ENCODE measurements at places on chromosomes 7 and 10.

- no peak for DNase-seq
Observed at GRCh38 chr10:25076506-25077177, 60.2 kb downstream of the THNSL1 start.

DNA sequence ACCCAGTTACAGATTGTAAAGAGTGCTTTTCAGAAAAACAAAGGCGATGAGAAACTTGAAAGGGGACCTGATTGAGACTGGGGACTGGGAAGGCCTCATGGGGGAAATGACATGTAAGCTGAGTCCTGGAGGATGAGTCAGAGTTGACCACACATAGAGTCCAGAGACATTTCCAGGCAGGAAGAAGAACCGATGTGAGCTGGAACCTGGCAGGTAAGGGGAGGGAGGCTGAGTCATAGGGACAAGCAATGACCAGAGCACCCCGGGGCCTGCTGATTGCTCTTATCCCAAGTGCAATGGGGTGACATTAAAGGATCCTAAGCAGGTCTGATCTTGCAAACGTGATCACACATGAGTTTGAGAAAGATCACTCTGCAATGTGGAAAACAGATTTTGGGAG, 11.7 kb downstream of the TLL2 start:
- no peak for DNase-seq

DNA sequence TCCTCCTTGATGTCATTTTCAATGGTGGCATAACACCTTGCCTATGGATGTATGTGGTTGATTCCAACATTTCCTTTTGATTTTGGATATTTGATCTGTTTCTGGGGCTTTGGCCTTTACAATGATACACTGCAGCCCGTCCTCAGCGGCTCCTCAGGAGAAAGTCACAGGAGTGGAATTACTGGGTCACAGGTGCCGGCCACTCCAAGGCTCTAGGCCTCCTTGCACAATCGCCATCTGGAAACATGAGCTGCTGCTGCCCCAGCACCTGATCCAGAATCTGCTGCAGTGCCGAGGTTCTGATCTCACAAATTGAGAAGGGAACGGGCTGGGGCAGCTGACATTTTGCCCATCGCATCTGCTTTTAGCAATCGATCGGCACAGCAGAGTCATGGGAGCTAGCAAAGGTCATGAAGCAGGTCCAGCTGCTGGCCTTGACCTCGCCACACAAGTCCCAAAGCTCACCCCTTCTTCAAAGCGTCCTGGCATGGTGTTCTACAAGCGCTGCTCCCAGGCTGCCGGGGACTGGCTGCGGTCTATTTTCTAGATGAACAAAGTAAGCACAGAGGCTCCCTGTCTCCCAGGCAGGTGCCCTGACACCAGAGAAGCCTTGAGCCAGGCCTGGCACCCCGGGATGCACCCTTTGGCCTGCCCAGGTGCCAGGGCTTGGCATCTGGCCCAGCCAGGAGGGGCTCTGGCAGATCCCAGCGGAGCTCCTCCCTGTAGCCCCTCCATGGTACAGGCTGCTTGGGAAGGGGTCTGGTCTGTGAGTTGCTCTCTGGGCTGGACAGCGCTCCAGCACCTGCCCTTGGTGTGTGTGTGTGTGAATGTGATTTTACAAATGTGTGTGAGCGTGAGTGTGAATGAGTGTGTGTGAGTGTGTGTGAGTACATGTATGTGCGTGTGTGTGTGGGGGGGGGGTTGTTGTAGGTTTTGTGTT, 201.8 kb downstream of the GLRX3 start:
- no peak for DNase-seq

- DNase-seq = no peak
Observed at GRCh38 chr10:14625765-14626525, 148.8 kb downstream of the FAM107B start.

GRCh38 chr10:26665080-26666048, 32.1 kb upstream of the PDSS1 start:
- no peak for DNase-seq

DNA sequence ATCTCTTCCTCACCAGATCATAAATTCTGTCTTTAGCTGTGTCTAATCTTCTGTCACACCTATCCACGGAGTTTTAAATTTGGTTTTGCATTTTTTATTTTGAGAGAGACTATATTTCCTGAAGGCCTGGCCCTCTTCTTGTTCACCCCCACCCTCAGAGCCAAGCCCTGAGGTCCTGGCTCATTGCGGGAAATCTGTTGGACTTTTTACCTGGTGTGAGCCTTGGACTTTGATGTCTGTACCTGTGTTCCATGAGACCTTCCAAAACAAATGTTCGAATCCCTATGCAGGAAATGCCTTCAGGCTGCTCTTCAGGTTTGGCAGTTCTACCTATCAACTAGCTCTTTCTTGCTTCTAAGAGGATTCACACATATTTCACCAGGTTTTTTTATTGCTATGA, 175.2 kb upstream of the GRB10 start:
- DNase-seq = no peak

GRCh38 chr7:134780166-134780828, 863 bp downstream of the CALD1 start:
- DNase-seq = no peak

- DNase-seq = no peak
Observed at GRCh38 chr10:66218289-66218688, 707.5 kb upstream of the LRRTM3 start.

- DNase-seq = peak; percentile 11
Observed at GRCh38 chr7:123823898-123824753, 20.8 kb upstream of the HYAL4 start.

- DNase-seq = no peak
Observed at GRCh38 chr7:131238347-131238931, 89.2 kb upstream of the MKLN1 start.

- no peak for DNase-seq
Observed at GRCh38 chr10:44993226-44993921, 7.3 kb upstream of the ZNF22 start.

DNA sequence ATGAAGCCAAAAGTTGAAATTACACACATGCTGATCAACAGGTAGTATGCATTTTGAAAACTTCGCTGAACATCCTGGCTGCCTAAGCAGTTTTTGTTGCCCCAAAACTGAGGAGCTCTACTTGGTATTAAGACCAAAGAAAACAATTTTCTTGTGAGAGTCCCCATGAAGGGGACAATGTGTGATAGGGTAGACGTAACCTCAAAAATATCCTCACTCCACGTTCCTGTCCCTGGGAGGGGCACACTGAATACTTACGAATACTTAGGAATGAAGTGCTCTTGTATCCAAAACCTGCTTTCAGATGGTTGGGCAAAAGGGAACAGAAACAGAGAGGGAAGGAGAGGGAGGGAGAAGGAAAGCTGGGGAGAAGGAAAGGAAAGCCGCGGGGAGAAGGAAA, 24.7 kb downstream of the CCDC6 start:
- no peak for DNase-seq

GRCh38 chr7:151062399-151063211, 3.2 kb downstream of the SLC4A2 start:
- no peak for DNase-seq

DNA sequence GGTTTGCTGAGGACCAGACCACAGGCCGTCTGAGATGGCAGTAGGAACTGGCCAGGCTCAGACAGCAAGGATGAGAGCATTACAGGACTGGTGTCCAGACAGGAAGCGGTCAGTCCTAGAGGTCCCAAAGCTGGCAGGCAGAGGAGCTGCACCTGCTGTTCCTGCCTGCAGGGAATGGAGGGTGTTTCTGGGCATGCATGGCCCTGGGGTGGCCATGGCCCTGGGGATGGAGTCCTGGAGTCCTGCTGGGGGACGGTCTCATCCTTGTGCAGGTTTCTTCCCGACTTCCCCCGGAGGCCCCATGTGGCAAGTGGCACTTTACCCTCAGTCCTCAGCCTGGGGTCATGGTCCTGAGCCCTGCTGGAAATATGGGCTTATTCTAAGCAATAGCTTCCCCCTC, 274.9 kb upstream of the ADARB2 start:
- DNase-seq = no peak

DNA sequence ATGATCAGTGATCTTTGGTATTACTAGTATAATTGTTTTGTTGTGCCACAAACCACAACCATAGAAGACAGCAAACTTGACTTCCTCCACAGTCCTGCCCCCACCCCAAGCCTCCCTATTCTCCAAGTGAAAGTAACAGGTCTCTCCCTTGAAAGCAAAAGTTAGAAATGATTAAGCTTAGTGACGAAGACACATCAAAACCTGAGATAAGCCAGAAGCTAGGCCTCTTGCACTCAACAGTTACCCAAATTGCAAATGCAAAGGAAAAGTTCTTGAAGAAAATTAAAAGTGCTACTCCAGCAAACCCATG, 7.5 kb downstream of the SAR1A start:
- peak; percentile 42 for DNase-seq

- DNase-seq = peak; percentile 98
Observed at GRCh38 chr7:151226875-151227782, at the start of gene ABCF2. Gene ABCF2 (minus strand): TSS chr7:151227205. CDS start chr7:151226458, 747 bp downstream.

DNA sequence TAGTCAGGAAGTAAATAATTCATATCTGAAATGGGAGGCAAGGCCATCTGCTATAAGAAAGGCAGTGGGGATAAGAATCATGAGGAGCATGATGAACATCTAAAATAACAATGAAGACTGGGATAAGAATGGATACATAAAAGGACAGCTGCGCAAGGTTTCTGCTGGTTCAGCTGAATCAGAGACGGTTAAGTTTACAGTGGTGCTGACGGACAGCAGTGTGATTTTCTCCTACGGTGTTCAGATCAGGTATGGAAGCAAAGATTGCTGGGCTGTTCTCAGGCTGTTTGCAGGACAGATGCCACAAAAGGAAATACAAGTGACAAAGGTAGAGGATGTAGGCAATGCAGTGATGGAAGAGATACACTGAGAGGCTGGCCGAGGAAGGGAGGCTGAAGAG, 8.4 kb downstream of the CYCS start:
- no peak for DNase-seq

DNA sequence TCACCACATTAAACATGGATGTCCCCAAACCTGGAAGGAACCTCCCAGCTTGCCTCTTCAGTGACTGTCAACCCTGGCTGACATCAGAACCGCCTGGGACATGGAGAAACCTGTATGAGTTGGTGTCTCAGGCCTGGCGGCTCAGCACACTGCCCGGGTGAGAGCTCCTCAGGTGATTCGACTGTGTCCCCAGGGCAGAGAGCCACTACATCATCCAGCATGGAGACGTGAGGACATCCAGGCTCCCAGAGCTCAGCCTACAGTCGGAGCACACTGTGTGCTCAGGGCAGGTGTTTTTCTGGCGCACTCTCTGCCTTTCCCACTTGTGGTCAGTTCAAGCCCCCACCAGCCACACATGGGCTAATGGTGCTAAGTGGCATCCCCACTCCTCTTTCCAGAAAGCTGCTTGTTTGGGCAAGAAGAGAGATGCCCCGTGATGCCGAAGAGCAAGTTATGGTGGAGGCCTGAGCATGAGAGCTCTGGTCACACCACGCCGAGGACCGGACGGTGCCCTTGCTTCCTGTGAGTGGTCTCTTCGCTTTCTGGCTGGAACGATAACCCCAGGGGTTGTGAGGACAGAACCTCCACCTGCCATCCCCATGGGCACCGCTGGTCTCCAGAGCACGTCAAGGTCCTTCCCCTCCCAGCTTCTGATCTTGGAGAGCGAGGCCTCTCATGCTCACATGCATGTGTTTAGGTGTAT, 38.5 kb downstream of the AMZ1 start:
- no peak for DNase-seq

- DNase-seq = no peak
Observed at GRCh38 chr7:33563651-33564050, 341.7 kb upstream of the BMPER start.

DNA sequence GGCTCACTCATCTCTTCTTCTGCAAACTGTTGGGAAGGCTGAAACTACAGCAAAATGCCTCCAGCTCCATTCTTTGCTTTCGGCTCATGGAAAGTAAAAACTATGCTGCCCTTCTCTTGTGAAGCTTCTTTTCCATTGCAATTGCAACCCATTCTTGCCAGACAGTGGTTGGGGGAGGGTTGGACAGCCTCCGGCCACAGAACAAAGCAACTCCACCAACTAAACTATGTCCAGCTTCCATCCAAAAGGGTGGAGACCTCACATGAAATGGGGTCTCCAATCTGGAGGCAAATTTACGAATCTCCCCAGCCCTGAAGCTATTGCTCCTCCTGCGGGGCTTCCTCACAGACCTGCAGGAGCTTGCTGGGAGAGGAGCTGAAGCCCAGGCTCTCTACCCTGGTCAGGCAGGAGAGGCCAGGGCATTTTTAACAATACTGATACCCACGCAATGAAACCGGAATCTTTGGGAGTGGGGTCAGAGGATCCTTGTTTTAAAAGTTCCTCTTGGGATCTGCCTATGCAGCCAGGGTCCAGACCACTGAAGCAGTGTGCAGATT, 549 bp downstream of the GPNMB start:
- no peak for DNase-seq

GRCh38 chr10:61390851-61391250, 62.3 kb downstream of the TMEM26 start:
- DNase-seq = no peak

- no peak for DNase-seq
Observed at GRCh38 chr10:98910546-98910945, 325.1 kb downstream of the HPSE2 start.

- DNase-seq = no peak
Observed at GRCh38 chr10:47043928-47044538, 132.8 kb downstream of the PTPN20 start.

DNA sequence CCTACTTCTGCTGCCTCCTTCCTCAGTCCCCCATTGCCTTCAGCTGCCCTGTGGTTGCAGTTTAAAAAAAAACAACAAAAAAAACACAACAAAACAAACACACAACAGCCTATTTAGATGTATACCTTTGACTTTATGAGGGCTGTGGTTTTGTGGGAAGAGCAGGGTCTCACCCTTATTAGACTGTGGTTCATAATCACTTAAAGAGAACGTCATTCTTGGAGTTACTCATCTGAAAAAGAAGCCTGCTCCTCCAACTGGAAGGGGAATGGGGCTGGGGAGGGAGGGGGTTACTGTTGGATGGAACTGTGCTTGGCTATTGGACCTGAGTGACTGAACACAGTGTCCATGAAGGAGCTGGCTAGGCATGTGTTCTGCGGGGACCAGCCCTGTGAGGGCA, 48.1 kb downstream of the SDK1 start:
- no peak for DNase-seq

DNA sequence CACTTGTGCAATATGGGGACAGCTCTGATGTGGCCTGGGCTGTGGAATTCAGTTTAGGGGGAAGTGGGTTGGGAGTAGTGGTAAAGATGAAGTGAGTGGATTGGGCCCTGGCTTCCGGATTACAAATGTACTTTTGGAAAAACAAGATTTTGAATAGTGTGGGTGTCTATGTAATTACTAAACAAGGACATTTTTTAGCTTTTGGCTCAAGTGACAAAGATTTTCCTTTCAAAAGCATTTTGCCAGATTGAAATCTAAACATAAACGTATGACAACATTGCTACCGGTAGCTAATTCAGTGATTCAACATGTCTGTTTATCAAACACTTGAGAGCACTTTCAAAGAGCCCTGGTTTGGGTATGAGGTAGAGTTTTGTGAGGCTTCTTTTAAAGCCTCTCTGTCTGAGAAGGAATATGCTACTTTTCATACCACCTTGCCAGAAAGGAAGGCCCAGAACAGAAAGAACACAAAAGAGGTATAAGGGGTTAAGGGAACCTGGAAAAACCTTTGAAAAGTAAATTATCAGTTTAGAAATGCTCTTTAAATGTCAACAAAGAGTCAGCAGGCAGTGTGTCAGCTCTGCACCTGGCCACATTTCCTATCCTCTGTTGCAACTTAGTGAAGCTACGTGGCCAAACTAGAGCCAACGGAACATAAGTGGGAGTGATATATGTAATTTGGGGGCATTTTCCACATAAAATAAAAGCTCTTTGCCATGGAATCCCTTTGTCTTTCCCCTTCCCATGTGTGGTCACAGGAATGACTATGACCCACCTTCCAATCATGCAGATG, 516.1 kb downstream of the NRG3 start:
- DNase-seq = no peak

- no peak for DNase-seq
Observed at GRCh38 chr7:101913851-101914250, 96.4 kb downstream of the CUX1 start.

Measured in stimulated activated CD4-positive, alpha-beta T cell treated with anti-CD3 and anti-CD28 coated beads, Interleukin-1b, Interleukin-23, amount 100 ng/mL, for 24 hours (primary cell).